ENCODE measurements at places on chromosomes 5 and 9.

DNA sequence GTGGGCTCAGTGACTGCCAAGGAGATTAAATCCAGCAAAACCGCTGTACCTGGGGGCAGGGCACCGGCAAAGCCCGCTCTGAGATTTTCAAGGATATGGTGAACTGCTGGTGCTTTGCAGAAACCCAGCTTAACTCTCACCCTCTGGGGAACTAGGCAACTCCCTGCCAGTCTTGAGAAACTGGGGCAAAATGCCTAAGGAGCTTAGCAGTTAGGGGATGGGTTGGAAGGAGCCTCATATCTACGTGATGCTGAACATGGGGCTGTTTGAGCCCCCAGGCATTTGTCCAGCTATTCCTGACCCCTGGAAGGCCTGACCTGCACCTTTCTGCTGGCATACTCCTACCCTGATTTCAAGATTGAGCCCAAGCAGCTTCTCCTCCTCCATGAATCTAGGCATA is 108.6 kb upstream of the TBC1D2 start:
- no peak for DNase-seq

GRCh38 chr5:63145167-63145566 is 566.5 kb downstream of the LRRC70 start:
- no peak for DNase-seq

- DNase-seq, result no peak
Observed at GRCh38 chr9:113950195-113951031, 74.3 kb downstream of the ZNF618 start.

DNA sequence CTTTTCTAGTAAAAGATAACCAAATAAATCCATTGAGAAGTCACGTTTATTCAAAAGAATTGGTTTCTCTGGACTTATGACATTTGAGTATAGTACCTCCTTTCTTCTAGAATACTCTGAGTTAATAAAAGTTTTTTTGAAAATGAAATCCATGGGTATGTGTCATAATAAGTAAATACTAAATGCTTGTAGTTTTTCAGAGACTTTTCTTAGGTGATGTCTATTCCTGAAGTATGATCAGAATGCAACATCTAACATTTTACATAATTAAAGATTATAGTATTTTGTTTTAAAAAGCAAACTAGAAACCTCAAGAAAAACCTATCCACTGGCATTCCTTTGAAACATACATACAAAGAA is 63.2 kb downstream of the NFIB start:
- DNase-seq, result no peak

DNA sequence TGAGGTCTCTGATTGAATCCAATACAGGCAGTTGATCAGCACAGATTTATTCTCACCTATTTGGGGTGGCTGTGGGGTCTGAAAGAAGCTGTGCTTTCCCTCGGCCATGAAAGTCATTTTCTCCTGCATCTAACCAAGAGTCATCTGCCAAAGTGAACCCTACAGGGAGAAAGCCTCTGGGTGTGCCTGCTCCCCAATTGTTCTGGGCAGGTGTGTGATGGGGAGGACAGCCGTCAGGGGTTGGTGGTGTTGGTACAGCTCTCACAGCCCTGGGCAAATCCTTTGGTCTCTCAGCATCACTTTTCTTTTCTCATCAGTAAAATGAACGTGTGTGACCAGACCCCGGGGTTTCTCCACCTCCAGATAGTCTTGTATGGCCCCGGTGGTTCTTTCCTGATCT is 2.5 kb downstream of the PHF2 start:
- DNase-seq, result no peak

GRCh38 chr5:100424787-100425186 is 110.4 kb upstream of the FAM174A start:
- no peak for DNase-seq

- no peak for DNase-seq
Observed at GRCh38 chr9:4839470-4839912, 46.7 kb downstream of the RCL1 start.

GRCh38 chr5:118440496-118440895 is 547.9 kb downstream of the DTWD2 start:
- no peak for DNase-seq

DNA sequence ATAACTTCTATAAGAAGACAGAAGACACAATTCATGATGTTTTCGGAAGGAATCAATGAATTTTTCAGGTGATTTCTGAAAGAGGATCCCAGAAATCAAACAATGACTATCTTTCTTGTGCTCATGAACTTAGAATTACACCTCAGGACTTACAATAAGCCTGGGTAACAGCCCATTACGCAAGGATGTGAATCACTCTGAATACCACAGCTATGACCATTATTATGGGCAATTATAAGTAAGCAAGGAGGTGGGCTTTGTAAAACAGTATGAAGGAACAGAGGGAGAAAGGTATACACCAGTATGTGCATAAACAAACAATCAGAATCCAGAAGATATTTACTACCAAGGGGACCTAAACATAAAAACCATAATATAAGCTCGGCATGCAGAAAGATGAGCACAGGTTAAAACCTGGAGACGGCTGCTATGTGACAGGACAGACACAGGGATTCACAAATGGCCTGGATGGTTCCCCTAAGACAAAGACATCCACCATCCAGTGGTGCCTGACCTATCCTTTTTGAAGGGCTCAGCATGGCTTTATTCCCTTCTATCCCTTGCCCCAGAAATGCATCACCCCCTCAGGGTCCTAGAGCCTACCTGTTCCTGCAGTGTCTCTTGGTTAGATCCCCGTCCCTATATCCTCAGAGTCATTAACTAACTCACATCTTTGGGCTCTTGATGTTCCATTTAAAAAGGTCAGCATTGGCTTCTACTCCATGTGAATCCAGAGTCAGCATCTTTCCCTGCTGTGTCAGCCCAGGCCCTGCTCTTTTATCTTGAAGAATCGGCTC is 21.8 kb upstream of the PPP2CA start:
- no peak for DNase-seq

- no peak for DNase-seq
Observed at GRCh38 chr9:91725651-91726050, 224.4 kb downstream of the ROR2 start.

DNA sequence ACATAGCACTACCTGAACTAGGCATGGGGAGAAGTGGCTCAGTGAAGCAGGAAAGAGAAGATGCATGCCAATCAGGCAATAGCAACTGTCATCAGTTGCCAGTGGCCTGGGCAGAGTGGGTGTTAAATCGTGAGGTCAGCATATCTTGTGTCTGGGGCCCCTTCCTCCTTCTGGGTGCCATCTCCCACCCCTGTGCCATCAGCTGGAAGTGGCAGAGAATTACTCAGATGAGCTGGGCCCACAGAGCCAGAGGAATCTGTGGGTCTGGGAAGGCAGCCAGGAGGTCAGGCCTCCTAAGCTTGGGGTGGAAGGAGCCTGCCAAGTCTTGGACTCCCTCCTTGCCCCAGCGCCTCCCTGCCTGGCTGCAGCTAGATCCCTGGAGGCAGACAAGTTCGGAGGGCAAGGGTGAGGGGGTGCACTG is 66.5 kb downstream of the GALNT12 start:
- DNase-seq, result no peak

DNA sequence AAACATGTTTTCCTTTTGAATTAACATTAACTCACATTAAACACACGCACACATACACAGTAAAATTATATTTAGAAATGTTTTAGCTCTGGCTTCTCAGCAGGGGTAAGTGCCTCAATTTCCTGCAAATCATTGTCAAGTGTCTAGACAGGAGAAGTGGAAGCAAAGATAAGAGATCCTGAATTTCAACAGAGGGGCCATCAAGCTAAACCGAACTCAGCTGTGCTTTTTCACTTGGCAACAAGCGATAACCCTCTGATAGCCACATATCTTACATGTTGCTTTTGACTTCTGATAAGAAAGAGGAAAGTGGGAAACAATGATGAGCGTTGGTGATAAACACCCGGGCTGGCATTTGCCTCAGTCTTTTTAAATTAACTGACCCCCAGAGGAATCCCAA is 79.7 kb upstream of the SPDL1 start:
- DNase-seq, result no peak

DNA sequence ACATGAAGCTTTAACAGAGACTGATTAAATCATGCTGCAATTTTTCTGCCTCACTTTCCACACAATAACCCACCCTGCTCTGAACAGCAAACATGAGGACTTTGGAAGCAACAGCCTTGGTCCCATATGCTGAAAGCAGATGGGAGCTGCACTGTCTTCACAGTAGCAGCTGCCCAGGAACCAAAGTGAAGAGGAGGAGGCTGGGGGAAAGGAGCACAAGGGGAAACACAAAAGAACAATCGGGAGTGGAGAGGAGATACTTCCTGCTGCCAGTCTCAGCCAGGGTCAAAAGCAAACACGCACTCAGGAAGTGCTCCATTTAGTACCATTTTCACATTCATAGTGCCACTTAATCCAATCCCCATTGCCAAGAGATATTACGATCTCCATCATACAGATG is 183.3 kb upstream of the PUM3 start:
- DNase-seq, result no peak

DNA sequence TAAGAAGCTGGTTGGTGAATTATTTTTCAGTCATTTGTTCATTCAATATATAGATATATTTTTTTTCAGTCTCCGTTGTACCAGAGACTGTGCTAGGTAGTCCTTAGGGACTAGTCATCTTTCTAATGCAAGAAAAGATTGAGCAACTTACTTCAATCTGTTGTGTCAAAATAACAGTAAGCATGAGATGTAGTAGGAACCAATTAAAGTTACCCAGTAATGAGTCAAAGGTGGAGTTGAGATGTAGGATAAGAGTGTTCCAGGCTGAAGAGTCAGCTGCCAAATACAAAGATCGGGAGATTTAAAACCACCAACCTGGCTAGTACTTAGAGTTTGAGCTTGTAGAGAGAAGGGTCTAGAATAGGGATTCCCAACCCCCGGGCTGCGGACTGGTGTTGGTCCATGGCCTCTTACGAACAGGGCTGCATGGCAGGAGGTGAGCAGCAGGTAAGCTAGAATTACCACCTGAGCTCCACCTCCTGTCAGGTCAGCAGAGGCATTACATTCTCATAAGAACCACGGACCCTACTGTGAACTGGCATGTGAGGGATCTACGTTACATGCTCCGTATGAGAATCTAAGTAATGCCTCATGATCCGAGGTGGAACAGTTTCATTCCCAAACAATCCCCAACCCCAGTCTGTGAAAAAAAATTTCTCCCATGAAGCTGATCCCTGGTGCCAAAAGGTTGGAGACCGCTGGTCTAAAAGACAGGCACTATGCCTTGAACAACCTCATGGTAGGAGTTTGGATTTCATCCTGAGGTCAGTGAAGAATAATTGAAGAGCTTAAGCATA is 1241.5 kb upstream of the WWC1 start:
- no peak for DNase-seq

GRCh38 chr5:66596636-66597182 is 516 bp downstream of the MAST4 start:
- DNase-seq, result peak; percentile 22

- no peak for DNase-seq
Observed at GRCh38 chr9:2032234-2032633, 17.1 kb downstream of the SMARCA2 start.

GRCh38 chr5:58582019-58582802 is 664 bp upstream of the RAB3C start:
- DNase-seq, result no peak

DNA sequence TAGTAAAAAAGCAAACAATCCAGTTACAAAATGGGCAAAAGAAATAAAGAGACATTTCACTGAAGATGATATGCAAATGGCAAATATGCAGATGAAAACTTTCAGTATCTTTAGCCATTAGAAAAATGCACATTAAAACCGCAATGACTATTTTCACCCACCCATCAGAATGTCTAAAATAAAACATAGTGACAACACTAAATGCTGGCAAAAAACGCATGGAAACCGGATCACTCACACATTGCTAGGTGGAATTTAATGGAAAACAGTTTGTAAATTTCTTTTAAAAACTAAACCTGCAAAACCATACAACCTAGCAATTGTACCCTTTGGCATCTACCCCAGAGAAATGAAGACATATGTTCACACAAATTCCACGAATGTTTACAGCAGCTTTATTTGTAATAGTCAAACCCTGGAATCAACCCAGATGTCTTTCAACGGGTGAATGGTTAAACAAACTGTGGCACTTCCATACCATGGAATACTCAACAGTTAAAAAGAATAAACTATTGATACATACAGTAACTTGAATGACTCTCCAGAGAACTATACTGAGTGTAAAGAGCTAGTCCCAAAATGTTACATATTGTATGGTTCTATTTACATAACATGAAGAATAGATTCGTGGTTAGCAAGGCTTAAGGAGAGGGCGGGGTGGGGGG is 17.2 kb upstream of the PAM start:
- no peak for DNase-seq

- DNase-seq, result no peak
Observed at GRCh38 chr9:34069831-34070230, 21.1 kb upstream of the UBAP2 start.

GRCh38 chr5:179862891-179863290 is 4.3 kb upstream of the MRNIP start:
- DNase-seq, result no peak

DNA sequence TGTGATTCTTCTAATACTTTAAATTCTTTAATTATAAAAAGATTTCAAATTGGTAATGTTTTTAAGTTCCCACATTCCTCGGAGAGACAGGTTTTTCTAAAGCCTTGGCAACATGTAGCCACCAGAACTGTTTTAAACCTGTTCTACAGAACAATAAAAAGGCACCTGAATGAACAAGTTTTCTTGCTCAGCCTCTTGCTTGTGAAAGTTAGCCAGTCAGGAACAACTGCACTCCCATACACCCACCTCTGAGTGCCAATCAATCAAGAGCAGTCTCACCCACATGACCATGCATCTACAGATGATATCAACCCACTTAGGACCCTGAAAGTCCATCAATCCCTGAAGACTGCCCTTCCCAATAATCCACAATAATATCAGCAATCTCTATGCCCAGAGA is 62.3 kb downstream of the AP3B1 start:
- no peak for DNase-seq

DNA sequence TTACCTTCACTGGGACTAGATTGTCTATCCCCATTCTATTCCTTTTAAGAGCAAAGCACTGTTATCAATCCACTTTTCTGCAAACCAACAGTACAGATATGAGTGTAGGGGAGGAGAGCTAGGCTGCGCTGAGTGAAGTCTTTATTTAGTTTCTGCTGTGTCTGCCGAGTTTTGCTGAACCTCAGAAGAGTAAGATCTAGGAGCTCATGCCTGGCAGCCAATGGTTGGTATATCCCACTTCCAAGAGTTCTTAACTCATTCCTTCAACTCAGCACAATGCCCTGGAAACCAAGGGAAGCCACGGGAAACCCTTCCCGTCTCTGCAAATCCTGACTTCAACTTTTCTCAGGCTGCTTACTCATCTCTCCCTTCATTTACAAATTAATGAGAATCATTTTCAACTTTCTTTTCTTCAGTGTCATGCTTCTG is 58.0 kb upstream of the JAK2 start:
- peak; percentile 42 for DNase-seq

All from activated CD4-positive, alpha-beta T cell treated with anti-CD3 and anti-CD28 coated beads, Interleukin-2, Interleukin-6, amounts not matched to agents 100 ng/mL and 50 ng/mL, durations not matched to agents 16 hours and 8 hours (primary cell).